Thyroid gland (tissue), 4 donors: ENCODE measurements at places on chromosomes 4 and X. TPM values are rescaled to one million over a fixed set of nuclear protein-coding genes. Genes with fewer than 3 reads are reported as not detected.

GRCh38 chr4:122007016-122007415 lies 55.2 kb upstream of the TRPC3 start:
- no peak overlapping the region for H3K4me3 ChIP-seq
- H3K27ac ChIP-seq = no peak overlapping the region
- H3K27me3 ChIP-seq = no peaks in the 10 kb centered on the region
- no peak for DNase-seq
- H3K4me1 ChIP-seq = no peaks in the 10 kb centered on the region

GRCh38 chr4:4574052-4574451 lies 32.2 kb upstream of the STX18 start:
- H3K4me1 ChIP-seq = no peaks in the 10 kb centered on the region
- H3K27ac ChIP-seq = no peak overlapping the region
- no peak overlapping the region for H3K4me3 ChIP-seq
- no peaks in the 10 kb centered on the region for H3K36me3 ChIP-seq
- no peaks in the 10 kb centered on the region for H3K27me3 ChIP-seq

Gene MORC4
- 15.3 TPM for total RNA-seq

DNA sequence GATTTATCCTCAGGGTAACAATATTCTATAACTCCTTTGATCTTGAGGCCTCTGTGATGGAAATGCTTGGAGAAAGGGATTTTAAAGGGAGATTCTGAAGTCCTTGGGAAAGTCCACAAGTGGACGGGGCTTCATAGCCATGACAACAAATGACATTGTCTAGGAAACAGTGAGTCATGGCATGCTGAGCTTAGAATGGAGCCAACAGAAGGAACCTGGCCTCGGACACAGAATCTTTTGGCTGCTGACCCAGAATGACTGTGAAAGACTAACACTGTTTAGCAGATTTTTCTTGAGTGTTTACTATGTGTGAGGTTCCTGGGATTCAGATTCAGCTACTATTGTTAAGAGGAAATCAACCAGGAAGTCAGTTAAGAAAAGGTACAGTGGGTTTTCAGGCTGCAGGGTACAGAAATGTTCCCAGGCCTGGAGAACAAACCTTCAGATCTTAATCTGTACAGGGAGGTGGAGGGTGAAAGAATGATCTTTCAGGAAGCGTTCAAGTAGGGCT lies 18.1 kb upstream of the CXCL2 start:
- peaks cover 24% of the 10 kb centered on the region for H3K4me1 ChIP-seq
- DNase-seq = peak; percentile 70
- H3K36me3 ChIP-seq = no peaks in the 10 kb centered on the region
- H3K27ac ChIP-seq = peak overlapping the region; percentile 46

Gene INTS6L
- total RNA-seq = 8.0 TPM

DNA sequence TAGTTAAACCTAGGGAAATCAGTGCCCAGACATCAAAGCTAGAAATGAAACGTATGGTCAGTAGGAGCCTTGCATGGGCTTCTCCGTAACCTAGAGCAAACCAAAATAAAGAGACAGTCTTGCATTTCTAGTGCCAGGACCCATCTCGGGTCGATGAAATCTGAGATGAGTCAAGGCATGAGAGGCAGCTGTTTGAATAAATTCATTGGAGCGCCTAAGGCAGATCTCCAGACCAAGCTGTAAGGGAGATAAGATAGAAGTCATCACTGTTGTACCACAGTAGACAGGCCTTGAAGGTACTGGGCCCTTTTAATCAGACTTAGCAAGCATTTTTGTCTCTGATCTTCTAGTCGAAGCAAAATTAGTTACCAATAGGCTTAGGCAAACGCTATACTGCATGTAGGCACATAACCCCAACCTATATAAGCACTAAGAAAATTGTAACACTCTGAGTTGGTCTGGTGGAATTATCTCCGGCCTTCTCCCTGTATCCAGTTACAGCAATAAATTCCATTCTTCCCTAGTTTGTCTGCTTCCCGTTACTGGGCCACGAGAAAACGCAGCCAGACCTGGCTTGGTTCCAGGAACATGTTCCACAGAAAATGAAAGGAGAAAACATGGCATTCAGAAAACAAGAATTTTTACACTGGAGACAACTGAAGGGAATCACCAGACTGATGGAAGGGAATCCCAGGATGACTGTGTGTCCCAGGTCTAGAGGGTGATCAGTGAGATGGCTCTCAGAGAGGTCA lies 21.1 kb upstream of the PAPSS1 start:
- no peaks in the 10 kb centered on the region for H3K36me3 ChIP-seq
- H3K27me3 ChIP-seq = no peaks in the 10 kb centered on the region
- peaks cover 3% of the 10 kb centered on the region for H3K4me1 ChIP-seq
- peak; percentile 22 for DNase-seq

Gene PCYT1B
- 0.13 TPM for total RNA-seq

DNA sequence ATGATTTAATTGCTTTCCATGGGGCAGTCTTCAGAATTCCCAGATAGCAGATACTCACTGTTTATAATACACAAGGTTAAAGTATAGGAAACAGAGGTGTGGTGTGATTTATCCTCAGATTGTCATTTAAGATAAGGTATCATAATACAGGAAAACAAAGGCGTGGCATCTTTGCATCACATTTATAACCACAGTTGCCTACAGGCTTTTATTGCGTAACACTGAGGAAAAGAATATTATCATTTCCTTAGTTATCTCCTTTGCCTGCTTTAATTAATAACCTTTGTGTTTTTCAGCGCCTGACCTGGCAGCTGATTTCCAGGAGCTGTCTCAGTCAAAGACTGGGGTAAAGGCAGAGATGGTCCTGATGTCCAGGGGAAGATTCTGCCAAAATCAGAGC lies 68.8 kb downstream of the SSX7 start:
- no peaks in the 10 kb centered on the region for H3K36me3 ChIP-seq
- H3K4me3 ChIP-seq = no peak overlapping the region
- H3K27me3 ChIP-seq = no peaks in the 10 kb centered on the region
- no peak overlapping the region for H3K27ac ChIP-seq
- H3K4me1 ChIP-seq = no peaks in the 10 kb centered on the region

GRCh38 chr4:19348746-19349145 lies 903.0 kb upstream of the SLIT2 start:
- no peak overlapping the region for H3K4me3 ChIP-seq
- H3K4me1 ChIP-seq = no peaks in the 10 kb centered on the region
- no peaks in the 10 kb centered on the region for H3K36me3 ChIP-seq
- H3K27ac ChIP-seq = no peak overlapping the region
- no peak for DNase-seq

DNA sequence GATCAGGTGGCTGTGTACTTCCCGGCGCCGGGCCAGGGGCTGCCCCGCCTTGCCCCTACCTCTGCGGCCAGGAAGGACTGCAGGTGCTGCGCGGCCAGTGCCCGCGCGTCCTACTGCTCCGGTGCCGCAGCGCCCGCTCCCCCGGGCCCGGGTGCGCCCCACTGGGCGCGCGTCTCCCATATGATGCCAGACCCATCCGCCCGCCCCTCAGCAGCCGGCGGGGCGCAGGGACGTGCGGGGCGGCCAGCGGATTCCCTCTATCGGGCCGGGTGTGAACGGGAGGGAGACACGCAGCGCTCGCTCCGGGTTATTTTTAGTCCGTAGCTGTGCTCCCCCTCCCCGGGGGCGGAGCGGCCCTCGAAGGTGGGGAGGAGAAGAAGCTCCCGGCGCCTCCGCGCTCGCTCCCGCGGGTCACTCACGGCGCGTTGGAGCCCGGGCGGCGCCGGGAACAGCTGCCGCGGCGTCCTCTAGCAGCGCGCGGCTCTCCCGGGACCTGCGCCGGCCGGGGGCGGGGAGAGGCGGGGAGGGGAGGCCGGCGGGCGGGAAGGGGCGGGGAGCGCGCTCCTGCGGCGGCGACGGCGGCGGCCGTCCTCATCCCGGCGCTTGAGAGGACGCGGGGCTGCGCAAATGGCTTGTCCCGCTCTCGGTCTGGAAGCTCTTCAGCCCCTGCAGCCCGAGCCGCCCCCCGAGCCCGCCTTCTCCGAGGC lies 103.6 kb downstream of the UCHL1 start:
- peak; percentile 90 for DNase-seq
- no peaks in the 10 kb centered on the region for H3K27me3 ChIP-seq
- peak overlapping the region; percentile 70 for H3K4me3 ChIP-seq
- no peaks in the 10 kb centered on the region for H3K36me3 ChIP-seq
- peaks cover 41% of the 10 kb centered on the region for H3K4me1 ChIP-seq
- H3K27ac ChIP-seq = peak overlapping the region; percentile 88

DNA sequence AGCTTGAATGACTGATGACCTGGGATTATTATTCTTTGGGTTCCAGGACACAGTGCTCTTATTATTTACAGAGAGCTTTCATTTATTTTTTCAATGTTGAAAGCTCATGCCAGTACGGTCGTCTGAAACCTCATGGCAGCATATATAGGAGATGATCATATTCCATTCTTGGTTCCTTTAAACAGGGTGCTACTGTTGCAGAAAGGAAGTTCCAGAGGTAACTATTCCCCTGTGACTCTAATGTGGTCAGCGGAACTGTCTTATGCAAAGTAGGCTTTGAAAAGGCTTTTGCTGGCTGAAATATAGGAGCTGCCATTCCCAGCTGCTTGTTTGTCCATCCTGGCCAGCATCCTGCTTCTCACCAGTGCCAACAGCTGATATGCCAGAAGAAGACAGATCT lies 208.3 kb upstream of the LEF1 start:
- no peaks in the 10 kb centered on the region for H3K27me3 ChIP-seq
- DNase-seq = no peak
- no peaks in the 10 kb centered on the region for H3K36me3 ChIP-seq
- no peak overlapping the region for H3K27ac ChIP-seq
- no peak overlapping the region for H3K4me3 ChIP-seq
- no peaks in the 10 kb centered on the region for H3K4me1 ChIP-seq

DNA sequence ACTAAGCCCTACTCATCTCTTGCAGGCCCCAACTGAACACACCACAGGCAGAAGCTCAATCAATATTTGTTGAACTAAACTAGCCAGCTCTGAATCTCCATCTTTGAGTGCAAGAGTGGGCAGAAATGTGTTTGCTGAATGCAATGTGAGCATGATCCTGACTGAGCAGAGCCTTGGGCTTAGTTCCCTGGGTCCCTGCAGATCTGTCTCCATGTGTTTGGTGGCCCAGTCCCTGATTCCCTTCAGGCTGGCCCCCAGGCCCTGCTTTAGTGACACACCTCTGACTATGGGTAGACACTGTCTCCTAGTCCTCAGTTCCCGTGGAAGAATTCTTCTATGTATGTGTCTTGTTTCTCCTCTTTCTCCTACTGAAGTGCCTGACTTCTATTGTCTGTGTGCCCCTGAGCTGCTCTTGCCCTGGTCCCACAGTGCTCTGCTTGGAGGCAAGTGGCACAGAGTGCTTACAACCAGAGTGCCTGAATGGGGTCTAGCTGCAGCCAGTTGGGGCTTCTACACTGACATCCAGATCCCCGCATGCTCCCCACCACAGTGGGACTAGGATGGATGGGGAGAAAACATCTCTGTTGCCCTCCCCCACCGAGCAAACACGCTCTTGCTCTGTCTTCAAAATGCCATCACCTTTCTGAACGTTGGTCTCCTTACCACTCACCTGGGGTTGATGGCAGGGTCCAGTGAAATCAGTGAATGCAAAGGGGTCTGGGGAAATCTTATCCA lies 9.3 kb downstream of the PJA1 start:
- H3K27me3 ChIP-seq = no peaks in the 10 kb centered on the region
- H3K27ac ChIP-seq = no peak overlapping the region
- H3K4me3 ChIP-seq = no peak overlapping the region

GRCh38 chrX:48531358-48531959 lies 8.1 kb upstream of the TBC1D25 start:
- H3K4me3 ChIP-seq = no peak overlapping the region
- no peaks in the 10 kb centered on the region for H3K4me1 ChIP-seq
- H3K27ac ChIP-seq = no peak overlapping the region
- no peak for DNase-seq
- no peaks in the 10 kb centered on the region for H3K27me3 ChIP-seq

GRCh38 chr4:140603286-140603685 lies 34.5 kb upstream of the UCP1 start:
- H3K4me1 ChIP-seq = no peaks in the 10 kb centered on the region
- no peaks in the 10 kb centered on the region for H3K27me3 ChIP-seq
- H3K27ac ChIP-seq = no peak overlapping the region
- no peak overlapping the region for H3K4me3 ChIP-seq
- H3K36me3 ChIP-seq = no peaks in the 10 kb centered on the region

DNA sequence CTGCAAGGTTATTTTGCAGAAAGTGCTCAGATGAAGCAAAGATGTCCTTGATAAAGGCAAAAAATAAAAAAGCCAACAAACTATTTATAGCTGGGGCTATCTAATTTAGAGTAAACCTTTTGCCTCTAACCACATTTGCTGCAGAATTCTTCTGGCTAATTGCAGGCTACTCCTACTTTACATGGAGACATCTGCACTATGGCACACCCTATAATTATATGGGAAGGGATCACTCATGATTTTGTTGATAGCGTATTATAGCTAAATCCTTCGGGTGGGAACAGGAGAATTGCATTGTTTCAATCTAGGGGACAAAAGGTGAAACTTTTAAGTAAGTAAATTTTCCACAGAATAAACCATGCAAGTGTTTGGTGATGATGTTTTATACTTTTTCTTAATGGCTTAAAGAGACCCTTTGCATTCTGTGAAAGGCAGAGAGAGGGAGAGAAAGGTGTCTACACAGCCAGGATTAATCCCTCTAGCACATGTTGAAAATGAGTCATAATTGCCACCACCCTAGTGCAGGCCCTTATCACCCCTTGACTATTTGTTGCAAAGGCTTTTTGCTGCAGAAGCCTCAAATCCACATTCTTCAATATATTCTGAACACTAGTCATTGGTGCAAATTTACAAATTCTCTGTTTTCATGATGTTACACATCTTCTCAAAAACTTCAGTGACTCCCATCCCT lies 221.3 kb upstream of the BMP3 start:
- no peaks in the 10 kb centered on the region for H3K4me1 ChIP-seq
- DNase-seq = no peak
- no peak overlapping the region for H3K27ac ChIP-seq
- no peaks in the 10 kb centered on the region for H3K36me3 ChIP-seq

DNA sequence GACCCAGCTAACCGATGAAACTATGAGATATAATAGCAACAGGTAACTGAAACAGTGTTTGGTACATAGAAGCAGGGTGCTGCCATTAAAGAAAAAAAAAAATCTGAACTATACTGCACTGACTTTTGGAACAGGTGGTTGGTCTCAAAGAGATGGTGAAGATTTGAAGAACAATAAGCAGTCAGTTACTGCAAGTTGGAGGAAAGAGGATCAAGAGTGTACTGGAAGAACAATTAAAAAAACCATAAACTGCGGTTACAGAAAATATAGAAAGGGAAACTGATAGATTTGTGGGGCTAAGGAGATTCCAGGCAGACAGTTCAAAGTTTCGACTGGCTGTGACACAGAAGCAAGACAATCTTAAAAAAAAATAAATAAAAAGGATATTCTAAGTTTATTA lies 181.9 kb upstream of the TRAM1L1 start:
- no peaks in the 10 kb centered on the region for H3K4me1 ChIP-seq
- H3K36me3 ChIP-seq = no peaks in the 10 kb centered on the region
- no peak overlapping the region for H3K4me3 ChIP-seq

Gene CPLX1
- total RNA-seq = 1.4 TPM

- H3K27me3 ChIP-seq = no peaks in the 10 kb centered on the region
- no peaks in the 10 kb centered on the region for H3K36me3 ChIP-seq
- no peaks in the 10 kb centered on the region for H3K4me1 ChIP-seq
- no peak overlapping the region for H3K4me3 ChIP-seq
- H3K27ac ChIP-seq = no peak overlapping the region
Measured at GRCh38 chr4:154985673-154986072, 204.6 kb downstream of the RBM46 start.

Gene PABPC4L
- total RNA-seq = 2.8 TPM
